Cardiac fibroblast (primary cell): ENCODE measurements at places on chromosomes 11 and 22.

DNA sequence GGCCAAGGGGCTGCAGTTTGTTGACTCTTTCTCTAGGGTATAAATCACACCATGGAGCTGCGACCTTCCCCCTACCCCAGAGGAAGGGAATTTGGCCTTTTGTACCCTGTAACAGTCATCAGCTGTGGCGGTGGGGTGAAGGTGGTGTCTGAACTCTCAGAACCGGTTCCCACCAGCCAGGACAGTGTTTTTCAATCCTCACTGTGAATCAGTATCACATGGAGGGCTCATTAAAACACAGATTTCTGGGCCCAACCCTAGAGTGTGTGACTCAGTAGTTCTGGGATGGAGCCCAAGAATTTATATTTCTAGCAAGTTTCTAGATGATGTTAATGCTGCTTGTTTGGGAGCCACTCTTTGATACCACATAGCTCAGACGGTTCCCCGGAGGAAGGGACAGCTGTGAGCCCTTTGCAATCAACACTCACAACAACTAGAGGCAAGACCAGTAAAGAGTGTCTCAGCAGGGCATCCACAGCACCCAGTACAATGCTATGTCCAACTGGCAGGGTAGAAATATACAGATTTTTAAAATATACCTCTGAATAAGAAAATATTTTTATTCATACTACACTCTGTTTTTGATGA is 43.9 kb upstream of the FAT3 start:
- DNase-seq = peak; percentile 80

- no peak for DNase-seq
Measured at GRCh38 chr11:2767801-2768200, 68.0 kb upstream of the KCNQ1OT1 start.

- peak; percentile 99 for DNase-seq
Measured at GRCh38 chr11:114197799-114198500, 98.2 kb upstream of the NNMT start.

DNA sequence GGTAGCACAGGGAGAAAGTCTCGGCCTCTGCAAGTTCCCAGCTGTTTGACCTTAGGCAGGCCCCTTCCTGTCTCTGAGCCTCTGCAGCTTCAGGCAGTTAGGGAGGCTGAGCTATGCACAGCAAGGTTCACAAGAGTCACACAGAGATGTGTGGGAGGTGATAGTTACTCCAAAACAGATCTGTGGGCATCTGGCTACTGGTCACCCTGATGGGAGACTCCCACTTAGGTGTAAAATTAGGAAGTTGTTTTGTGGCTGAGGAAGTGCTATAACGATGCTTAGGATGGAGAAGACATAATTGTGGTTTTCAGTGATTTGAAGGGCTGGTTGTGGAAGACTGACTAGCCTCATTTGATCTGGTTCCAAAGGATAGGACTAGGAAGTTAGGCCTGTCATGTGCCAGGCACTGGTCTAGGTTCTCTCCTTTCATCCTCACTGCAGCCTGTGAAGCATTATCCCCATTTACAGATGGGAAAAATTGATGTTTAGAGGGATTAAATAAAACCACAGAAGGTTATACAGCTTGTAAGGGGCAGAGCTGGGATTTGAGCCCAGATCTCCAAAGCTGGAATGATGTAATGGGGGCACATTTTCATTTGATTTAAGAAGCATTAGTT is 13.5 kb downstream of the ACO2 start:
- no peak for DNase-seq

DNA sequence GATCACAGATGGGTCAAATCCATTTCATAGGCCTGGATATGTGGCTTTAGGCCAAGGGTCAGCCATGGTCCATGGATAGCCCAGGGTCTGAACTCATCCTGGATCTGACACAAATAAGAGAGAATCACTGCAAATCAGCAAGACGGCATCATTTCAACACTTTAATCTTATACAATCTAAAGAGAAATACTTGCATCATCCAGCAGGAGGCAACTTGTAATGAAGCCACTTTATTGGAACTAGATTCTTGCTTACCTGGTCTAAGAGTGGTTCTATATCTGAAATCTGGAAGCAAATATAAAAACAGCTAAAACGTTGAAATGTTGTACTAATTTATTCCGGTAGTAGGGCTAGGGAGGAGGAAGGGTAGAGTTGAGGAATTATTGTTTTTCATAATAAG is 870.1 kb downstream of the JRKL start:
- no peak for DNase-seq

DNA sequence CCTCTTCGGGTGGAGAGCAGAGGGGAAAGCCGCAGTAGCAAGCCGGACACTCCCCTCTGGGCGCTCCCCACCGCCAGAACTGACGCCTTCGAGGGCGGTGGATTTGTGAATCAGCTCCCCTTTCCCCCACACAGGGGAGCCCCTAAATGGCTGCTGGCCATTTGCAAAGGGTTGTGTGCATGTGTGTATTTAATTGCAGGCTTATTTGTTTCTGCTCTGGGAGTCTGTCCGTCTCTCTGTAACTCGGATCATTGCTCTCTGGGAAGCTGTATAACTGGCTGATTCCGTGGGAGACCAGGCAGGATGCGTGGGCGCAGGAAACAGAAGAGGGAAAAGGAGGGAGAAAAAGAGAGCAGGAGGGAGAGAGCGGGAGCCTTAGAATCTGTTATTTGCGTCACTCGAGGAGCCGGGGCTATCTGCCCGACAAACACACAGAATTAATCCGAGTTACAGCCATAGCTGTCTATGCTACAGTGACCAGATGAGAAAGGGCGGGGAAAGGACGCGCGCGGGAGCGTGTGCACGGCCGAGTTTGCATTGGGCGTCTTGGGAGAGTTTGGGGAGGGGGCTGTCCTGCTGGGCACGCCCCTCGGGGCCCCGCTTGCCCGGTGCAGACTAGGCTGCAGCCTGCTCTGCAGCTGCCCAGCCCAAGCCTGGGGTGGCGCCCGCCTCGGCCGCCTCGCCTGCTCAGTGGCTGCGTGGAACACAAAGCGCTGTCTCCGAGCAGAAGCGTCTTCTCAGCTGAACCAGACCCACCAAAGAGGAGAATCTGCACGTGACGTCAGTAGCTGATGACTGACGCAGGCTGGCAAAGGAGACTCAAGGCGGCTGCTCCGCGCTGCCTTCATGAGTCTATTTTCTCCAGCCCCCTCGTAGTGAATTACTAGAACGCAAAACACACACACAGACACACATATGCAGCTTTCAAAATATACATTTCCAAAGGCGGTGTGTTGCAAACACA is 105.3 kb upstream of the HSD17B12 start:
- DNase-seq = peak; percentile 62

GRCh38 chr11:24687531-24688147 is 190.8 kb downstream of the LUZP2 start:
- no peak for DNase-seq

GRCh38 chr22:47808236-47808635 is 1045.8 kb downstream of the TBC1D22A start:
- DNase-seq = no peak

- no peak for DNase-seq
Measured at GRCh38 chr11:23933721-23934120, 563.1 kb upstream of the LUZP2 start.

DNA sequence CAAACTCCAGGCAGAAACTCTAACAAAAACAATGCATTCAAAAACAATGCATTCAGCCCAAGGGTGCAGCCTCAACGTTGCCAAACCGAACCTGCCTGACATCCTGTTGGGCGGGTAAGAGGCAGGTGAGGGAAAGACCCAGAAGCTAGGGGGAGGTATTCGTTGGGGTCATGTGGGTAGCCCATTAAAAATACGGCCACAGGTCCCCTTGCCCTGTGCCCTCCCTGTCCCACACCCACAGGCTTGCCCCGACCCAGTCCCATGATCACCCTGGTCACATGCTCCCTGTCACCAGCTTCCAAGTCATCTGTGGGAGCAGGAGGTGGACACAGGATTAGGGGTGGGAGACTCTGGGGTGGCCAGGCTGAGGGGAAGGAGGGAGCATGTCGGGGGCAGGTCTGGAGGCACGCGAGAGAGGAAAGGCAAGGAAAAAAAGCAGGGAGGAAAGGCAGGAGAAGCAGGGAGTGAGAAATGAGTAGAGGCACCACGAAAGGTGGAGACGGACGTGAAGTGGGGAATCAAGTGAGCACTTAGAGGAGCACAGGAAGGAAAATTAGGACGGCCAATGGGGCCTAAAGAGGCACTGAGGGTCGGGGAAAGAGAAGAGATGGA is 683 bp downstream of the PLA2G6 start:
- peak; percentile 18 for DNase-seq

GRCh38 chr11:57513452-57513795 is 2.1 kb downstream of the SLC43A1 start:
- DNase-seq = no peak

DNA sequence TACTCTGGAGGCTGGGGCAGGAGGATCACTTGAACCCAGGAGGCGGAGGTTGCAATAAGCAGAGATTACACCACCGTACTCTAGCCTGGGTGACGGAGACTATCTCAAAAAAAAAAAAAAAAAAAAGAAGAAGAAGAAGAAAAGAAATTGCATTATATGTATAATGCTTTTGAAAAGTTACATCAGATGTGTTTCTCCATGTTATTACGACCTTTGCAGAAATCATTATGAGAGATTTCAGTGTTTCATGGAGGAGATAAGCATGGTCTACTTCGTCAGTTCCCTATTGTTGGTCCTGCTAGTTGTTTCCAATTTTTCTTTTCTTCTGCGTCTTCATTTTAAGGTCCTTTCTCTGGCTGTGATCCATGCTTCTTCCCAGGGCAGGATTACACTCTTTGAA is 3.0 kb downstream of the MIAT start:
- DNase-seq = no peak

DNA sequence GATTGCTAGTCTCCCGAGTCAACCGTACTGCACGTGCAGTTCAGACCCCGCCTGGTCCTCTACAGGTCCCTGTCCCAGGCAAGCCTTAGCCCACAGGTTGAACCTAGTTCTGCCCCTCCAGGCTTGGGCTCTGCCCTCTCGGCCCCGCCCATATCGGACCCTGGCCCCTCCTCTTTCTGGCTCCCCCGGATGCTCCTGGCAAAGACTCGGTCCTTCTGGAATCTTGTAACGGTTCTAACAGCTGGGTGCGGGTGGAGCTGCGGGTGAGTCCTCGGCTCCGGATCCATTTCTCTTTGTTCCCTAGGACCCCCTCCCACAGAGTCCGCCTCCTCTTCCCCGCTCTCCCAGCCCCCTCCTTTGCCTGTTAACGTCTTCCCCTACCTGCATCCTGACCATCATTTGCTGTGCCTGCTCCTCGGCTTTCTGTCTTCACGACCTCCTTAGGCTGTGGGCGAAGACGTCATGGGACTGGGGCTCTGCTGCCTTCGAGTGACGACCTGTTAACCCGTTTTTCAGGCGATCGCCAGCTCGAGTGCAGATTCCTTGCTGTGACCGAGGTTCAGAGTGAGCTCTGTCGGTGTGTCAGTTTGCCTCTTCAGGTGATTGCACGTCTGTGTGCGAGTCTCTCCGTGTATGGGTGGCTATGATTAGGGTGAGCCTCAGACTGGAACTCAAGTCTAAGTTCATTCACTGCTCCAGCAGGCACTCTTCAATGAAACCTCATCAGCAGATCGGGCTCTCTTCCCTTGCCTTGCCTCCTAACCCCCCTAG is at the start of gene DNHD1:
DNHD1 (plus strand) TSS at position 212 of the 771 bp plus-strand sequence. CDS start 936 bp downstream, outside the sequence.
- no peak for DNase-seq

DNA sequence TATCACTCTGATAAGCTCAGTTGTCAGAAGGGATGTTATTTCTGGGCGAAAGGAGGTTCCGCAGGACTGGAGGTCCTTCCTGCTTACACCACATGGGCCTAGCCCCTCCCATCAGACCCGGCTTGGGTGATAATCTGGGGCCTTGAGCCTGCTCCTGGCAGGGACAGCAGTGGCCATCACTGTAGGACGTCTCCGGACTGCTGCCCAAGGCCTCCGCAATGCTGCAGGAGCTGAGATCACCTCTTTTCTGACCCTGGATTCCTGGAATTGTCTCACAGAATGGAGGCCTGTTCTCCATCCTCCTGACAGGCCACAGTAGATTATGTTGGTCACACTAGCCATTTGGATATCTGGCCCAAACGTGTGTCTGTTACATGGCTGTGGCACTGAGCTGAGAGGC is 9.2 kb upstream of the BIK start:
- no peak for DNase-seq

DNA sequence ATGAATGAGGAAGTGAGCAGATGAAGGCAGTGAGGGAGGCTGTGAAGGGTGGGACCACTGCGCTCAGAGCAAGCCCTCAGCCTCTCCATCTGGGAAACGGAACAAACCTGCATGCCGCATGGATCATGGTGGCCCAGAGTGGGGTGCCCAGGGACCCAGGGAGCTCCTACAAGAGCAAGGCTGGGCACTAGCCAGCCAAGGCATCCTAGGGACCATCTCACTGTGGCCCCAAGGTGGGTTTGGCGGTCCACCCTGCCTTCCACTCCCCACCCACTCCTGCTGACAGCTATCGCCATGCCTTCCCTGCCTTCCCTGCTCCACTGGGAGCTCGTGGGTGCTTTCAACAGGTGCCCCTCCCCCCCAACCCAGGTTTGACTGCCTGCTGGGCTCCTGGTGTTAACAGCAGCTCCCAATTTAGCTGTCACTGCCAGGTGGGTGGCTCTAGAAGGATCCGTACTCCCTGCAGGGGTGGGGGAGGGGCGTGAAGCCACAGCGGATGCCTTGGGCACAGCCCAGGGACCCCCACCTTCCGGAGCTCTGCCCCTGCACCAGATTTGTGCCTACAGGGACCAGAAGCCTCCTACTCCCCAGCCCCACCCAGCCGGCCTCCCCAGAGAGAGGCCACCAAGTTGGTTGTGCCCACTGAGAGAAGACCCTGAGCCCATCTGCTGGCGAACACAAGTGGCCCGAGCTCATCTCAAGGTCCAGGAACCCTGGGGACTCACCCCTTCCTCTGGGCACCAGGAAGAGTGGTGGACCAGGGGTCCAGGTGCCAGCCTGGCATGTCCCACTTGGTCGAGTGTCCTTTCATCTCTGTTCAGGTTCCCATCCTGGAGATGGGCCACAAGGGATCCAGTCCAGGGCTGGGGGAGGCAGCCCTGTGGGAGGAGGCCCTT is 29.7 kb upstream of the PRODH start:
- no peak for DNase-seq

- DNase-seq = no peak
Measured at GRCh38 chr11:12111549-12112520, 1.4 kb downstream of the MICAL2 start.

DNA sequence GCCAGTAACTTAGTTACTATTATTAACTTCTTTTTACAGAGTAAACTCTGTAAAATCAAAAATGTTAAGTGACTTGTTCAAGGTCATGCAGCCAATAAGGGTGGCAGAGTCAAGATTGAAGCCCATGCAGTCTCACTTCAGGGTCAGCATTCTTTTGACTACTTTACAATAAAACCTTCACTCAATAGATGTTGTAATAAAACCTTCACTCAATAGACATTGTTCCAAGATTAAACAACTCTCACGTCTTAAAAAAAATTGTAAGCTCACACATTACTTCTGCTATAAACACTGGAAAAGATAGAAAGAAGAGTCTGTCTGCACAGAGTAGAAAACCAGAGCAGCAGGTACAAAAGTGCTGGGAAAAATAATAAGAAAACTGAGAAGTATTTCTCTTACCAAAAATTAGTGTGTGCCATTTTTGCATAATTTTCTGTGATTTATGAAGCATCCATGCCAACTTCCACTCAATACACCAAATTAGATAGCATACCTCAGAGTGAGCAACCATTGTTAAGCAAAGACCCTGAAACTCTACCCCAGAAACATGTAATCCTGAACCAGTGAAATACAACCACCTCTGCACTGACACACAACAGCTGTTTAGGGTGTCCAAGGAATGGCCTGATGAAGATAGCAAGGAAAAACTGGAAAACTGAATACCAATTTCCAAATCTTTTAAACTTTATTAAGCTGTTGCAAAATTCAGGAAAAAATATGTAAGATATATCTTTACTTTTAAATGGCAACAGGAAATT is 4.9 kb upstream of the SOX6 start:
- DNase-seq = no peak
